ENCODE measurements at places on chromosomes 1 and 21.

- DNase-seq, result no peak
These were observed 154.3 kb upstream of the USP24 start for GRCh38 chr1:55369474-55369873.

- DNase-seq, result no peak
These were observed 6.9 kb downstream of the FMO2 start for GRCh38 chr1:171191992-171192391.

DNA sequence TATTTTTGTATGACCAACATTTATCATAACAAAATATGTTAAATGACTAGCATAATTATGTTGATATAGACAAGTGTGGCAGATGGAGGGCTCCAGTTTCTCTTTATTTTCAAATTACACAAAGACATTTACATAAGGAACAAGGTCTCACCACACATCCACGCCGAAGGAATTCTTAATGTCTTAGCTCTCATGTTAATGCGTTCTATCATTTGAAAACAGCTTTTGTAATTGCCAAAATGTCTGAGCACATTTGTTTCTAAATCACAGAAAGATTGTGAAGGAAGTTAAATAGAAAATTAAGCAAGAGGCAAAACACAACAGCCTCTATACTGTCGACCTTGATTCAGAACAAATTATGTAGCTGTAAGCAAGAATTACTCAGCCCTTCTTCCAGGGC lies 223.0 kb upstream of the NR5A2 start:
- DNase-seq, result no peak

DNA sequence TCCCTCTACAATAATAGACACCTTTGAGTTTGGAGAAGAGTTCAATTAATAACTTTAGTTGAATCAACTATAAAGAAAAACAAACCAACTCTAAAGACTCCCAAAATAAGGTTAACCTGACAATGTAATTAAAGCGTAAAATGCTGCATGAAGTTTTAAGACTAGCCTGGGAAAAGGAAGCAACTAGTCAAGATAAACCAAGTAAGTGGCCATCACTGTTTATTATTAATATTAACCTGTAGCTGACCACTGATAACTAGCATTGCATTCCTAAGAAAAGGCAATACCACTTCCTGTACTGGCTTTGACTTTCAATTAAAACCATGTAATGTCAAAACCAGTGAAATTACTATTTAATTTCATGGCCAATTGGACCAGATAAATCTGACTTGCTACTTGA lies 3.0 kb downstream of the PPP1R15B start:
- no peak for DNase-seq

GRCh38 chr1:67371681-67372080 lies 58.5 kb downstream of the SERBP1 start:
- no peak for DNase-seq

DNA sequence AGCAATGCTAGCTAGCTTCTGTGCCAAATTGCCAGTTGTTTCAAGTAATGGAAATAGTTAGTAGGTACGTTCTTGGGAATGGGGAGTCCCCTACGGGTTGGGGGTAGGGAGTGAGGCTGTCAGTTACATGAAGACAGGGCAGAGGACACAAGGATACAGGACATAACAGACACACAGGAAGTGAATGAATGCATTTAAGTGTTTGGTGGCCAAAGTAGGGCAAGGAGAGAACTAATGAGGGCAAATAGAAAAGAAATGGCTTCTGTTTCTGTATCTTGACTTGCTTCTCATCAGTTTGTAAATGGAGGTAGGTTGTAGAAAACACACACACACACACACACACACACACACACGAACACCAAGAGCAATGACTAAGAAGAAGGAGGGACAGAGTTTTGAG lies 142.2 kb downstream of the S1PR1 start:
- DNase-seq, result no peak

GRCh38 chr1:157517016-157517415 lies 35.3 kb downstream of the FCRL5 start:
- DNase-seq, result no peak
